ENCODE measurements at places on chromosomes 11 and 22.

- DNase-seq = no peak
Observed at GRCh38 chr11:92180664-92181251, 43.9 kb upstream of the FAT3 start.

- DNase-seq = no peak
Observed at GRCh38 chr11:3644817-3645235, at the start of gene ART1. Gene ART1 (plus strand): TSS chr11:3645128. CDS start chr11:3659214, 14,086 bp downstream.

- DNase-seq = peak; percentile 6
Observed at GRCh38 chr11:64516226-64516625, 74.8 kb upstream of the SLC22A12 start.

DNA sequence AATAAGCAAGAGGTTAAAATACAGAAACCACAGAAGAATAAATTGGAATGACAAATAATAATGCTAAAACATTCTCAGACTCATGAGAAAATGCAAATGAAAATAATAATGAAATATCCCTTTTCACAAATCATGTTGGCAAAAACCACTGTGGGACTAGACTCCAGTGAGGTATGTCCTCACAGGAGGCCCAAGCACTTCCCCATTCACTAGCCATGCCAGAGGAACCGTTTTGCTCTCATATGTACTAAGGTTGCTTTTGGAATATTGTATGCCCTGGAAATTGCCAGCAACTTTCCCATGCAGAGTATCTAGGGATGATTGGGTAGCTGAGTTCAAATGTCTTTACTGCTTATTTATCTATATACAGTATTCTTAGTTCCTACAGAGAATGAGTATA, 106.2 kb upstream of the CHORDC1 start:
- DNase-seq = no peak

DNA sequence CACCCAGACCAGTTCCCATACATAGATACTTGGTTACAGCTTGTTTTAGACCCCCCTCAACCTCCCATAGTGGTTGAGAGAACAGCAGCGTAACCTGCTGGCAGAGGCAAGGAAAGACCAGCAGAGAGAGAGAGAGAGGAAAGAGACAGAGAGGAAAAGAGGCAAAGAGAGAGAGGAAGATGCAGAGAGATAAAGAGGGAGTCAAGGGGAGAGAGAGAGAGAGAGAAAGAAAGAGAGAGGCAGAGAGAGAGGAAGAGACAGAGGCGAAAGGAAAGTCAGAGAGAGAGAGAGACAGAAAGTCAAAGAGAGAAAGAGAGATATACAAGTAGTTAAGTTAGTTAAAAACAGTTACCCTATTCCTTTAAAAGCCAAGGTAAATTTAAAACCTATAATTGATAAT, 52.5 kb downstream of the NEU3 start:
- DNase-seq = no peak

- DNase-seq = no peak
Observed at GRCh38 chr11:59197991-59198390, 14.7 kb downstream of the MPEG1 start.

GRCh38 chr22:30953206-30953605, 15.4 kb downstream of the MORC2 start:
- no peak for DNase-seq

DNA sequence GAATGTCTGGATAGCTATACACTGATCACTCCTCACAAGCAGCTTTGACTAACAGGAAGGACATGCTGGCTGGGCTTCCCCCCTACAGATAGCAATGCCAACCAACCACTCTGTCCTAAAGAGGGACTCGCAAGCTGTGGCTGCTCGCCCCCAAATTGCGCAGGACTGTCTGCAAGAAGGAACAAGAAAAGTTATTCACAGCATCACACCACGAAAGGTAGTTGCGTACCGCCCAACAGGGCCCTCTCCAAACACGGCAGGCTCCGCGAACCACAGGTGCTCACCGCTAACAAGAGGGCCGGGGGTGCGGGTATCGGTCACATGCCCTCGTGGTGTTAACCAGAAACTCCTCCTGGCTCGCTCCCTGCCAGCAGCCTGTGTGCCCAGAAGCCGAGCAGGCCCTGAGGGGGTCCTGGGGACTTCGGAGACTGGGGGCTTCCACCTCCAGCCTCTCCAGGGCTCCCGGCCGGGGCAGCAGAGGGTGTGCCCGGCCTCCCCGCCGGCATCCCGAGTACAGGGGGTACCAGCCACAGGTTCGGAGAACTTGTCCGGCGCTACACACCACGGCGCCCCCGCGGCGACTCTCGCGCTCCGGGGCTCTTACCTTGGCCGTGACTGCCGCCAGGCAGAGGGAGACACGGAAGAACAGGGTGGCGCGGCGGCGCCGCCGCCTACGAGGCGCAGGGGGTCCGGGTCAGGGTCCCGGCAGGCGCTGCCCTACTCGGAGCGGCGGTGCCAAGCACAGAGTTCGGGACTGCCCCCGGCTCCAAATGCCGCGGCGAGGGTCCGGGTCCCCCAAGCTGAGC, 682 bp downstream of the LARGE1 start:
- DNase-seq = peak; percentile 30

DNA sequence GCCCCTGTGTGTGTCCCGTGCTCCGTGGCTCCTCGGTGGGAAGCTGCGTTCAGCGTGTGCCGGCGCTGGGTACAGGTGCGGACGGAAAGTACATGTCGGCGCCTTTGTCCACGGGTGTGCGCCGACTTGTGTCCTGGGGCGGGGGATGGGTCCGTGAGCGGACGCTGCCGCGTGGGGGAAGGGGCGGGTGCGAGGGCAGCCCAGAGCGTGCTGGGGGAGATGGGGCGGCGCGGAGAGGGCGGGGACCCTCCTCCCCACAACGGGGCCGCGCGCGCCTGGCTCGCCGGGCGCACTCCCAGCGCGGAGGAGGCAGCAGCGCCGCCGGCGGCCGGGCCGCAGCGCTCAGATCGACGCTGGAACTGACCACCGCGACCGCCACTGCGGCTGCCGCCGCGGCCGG, 33.6 kb upstream of the RELT start:
- no peak for DNase-seq

- DNase-seq = no peak
Observed at GRCh38 chr22:17930455-17931313, 93.7 kb downstream of the MICAL3 start.

DNA sequence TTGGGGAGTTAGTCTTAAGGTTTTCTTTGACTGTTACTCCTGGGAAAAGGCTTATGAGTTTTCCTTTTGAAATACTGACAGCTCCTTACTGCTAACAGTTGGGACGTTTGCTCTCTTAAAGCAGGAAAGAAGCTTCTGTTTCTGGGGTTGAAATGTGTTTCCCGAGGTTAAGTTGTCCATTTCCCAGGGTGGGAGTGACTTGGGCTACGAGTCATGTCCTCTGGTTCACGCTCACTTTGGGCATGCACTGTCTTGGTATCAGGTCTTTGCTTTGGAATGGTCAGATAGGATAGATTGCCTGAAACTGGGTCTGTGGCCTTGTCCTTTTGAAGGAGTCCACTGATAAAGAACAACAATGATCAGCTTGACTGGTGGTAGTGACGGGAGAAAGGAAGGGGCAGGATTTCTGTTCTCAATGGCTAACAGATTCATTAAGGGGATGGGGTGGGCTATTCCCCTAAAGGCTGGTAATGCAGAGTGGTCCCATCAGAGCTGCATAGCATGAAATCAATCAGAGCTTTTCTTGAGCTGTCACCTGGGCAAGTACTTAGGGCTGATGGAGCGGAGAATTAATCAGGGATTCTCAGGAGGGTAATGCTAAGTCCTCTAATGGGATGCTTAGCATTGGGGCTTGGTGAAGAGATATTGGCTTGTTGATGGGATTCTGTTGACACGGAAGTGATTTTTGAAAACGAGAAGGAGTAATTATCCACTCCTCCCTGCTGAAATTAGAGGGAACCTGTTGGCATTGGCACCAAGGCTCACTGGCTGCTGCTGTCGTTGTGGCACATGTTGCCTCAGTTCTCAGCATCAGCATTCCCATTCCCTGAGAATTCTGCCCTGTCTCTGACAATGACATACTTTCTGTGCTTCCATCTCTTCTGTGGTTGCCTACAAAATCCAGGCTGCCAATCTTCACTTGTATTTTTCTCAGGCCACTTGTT, 81.6 kb downstream of the TEAD1 start:
- DNase-seq = no peak

DNA sequence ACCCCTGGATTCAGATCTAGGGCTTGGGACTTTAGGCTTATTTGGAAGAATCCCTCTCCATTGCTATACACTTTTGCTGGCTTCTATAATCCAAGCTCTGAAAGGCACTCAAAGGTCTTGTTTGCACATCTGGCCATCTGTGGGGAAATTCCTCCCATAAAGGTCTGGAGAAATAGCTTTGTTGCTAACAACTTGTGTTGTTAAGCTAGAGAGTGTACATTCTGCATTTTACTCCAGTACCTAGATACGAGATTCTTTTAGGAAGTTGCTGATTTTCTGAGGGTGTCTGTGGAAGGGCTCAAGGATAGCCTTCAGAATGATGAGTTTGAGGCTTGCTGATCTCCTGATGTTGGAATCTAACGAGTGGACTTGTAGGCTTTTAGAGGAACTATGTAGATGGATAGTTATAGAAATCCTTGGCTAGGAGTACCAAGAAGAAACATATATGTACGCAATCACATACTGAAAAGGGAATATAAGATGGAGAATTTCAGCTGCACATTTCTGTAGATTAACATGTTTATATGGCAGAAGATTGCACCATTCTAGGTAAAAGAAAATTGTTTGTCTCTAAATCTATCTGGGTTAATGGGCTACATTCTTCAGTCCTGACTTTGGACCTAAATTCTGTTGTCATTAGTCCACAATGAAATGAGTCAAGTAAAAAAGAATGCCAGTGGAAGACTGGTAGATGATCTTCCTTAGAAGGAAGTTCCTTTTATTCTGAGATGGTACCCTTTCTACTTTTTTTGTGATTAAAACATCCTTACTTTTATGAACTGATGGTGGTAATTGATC, 51.0 kb downstream of the UBASH3B start:
- no peak for DNase-seq

GRCh38 chr11:122040464-122040863, 75.6 kb downstream of the BLID start:
- DNase-seq = no peak

GRCh38 chr11:21402274-21402673, 732.9 kb downstream of the NELL1 start:
- DNase-seq = no peak

DNA sequence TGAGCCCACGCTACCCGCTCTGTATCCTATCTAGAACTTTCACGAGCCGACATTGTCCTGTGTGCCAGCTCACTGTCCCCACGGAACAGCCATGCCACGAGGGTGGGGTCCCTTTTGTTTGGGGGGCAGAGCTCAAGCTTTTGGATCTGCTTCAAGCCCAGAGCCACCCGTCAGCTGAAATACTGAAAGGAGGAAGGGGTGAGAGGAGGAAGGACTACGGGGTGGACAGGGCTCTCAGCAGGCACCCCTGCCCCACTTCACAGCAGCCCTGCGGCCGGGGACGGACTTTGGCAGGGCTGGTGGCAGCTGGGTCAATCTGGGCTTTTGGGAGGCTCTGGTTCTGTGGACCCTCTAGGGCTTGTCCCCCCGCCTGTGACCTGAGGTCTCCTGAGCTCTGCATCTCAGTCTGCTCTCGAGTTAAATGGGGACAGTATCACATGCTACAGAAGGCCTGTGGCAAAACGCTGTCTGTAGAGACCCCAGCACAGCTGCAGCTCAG, 30.0 kb upstream of the MUC5AC start:
- no peak for DNase-seq

GRCh38 chr11:74839446-74839845, 90.8 kb downstream of the RNF169 start:
- DNase-seq = no peak

- peak; percentile 35 for DNase-seq
Observed at GRCh38 chr11:122808478-122808869, 29.8 kb upstream of the CRTAM start.

GRCh38 chr11:2385156-2386151, 8.3 kb downstream of the CD81 start:
- no peak for DNase-seq

GRCh38 chr11:27462543-27462942, 10.0 kb downstream of the LGR4 start:
- DNase-seq = no peak

DNA sequence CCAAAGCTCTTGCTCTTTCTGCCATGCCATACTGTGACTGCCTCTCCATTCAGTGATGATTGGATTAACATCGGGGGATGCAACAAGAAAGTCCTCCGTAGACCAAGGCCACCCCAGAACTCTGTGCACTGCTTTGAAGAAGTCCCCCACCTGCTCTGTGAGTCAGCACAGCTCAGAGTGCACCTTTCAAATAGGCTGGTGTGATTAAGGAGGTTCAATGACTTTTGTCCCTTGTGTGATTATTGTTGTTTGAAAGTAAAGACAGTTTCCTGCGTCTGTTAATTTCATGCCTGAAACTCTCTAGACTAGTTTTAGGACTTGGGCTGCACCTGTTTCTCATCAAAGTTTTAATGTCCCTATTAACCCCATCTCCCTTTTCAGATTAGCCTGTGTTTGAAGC, 33.0 kb upstream of the DBX1 start:
- no peak for DNase-seq

DNA sequence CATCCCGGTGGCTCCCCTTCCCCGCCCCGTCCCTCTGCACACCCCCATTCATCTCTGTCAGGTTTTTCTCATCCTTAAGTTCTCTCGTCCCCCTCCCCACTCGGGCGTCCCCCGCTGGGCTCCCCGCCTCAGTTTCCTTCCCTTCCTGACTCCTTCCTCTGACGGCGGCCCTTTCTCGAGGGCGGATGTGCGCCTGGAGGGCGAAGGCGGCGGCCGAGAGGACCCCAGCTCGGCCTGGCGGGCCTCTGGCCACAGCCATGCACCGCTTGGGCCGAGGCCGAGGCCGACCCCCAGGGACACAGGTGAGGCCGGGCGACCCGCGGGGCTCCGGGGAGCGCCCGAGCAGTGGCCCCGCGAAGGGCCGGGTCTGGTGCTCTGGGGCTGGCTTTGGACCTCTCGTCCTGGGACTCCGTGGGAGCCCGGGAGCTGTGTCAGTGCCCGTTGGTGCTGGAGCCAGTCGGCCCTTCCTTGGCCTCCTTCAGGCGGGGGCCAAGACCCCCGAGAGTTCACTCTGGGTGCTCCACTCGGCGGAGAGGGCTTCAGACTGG, 2.9 kb downstream of the PHLDB1 start:
- peak; percentile 27 for DNase-seq

GRCh38 chr11:83166193-83166866, 9.4 kb downstream of the PCF11 start:
- no peak for DNase-seq

DNA sequence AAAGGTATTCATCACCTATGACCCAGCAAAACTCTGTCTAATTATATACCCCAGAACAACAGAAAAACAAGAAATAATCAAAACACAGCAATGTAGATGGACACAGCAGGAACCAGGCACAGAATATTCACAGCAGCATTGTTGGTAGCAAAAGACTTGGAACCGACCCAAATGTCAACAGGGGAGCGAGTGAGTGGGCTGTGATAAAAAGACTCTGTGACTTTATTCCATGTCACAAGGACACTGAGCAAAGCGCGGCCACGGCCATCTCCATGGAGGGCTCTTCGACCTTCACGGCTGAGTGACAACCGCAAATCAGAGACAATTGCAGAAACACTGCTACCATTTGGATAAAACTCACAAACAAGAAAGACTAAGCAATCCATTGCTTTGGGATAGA, 1373.1 kb downstream of the TBC1D22A start:
- DNase-seq = no peak

- no peak for DNase-seq
Observed at GRCh38 chr11:88359541-88359940, 22.0 kb upstream of the CTSC start.

Measured in stimulated activated CD4-positive, alpha-beta T cell treated with anti-CD3 and anti-CD28 coated beads, Interleukin-15, amount 100 ng/mL, for 24 hours (primary cell).